ENCODE measurements at places on chromosomes 1 and 21. TPM values are rescaled to one million over a fixed set of nuclear protein-coding genes. Genes with fewer than 3 reads are reported as not detected.
A peak's percentile ranks its signal among the peaks of the same experiment; 100 is the strongest.

The MIXL1 gene
- not detected for total RNA-seq

The CRP gene
- total RNA-seq: not detected

The ELK4 gene
- 23.5 TPM for total RNA-seq

- DNase-seq: no peak
Measured at GRCh38 chr1:32830092-32830852, 12.8 kb downstream of the S100PBP start.

- DNase-seq: no peak
Measured at GRCh38 chr1:200317236-200317635, 92.6 kb downstream of the ZNF281 start.

- DNase-seq: peak; percentile 54
Measured at GRCh38 chr1:110630839-110631663, 24.9 kb upstream of the KCNA2 start.

DNA sequence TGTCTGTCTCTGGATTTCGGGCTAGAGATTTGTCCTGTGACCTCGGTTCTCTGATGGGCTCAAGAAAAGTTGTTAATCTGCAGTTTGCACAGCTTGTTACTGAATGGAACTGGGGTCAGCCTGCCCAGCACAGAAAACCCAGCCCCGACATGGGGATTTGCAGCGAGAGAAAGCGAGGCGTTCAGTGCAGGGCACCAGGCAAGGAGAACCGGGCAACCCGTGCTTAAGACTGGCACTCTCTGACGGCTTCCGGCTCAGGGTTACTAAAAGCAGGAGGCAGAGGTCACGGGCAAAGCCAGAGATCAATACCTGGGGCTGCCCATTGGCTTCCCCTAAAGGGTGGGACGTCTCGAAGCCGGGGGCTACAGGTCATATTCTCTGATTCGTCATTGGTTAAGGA, 29.9 kb upstream of the COL6A1 start:
- no peak for DNase-seq

GRCh38 chr1:153180556-153180955, 22.7 kb upstream of the LELP1 start:
- DNase-seq: no peak

GRCh38 chr1:181777286-181777685, 284.2 kb downstream of the ZNF648 start:
- no peak for DNase-seq

DNA sequence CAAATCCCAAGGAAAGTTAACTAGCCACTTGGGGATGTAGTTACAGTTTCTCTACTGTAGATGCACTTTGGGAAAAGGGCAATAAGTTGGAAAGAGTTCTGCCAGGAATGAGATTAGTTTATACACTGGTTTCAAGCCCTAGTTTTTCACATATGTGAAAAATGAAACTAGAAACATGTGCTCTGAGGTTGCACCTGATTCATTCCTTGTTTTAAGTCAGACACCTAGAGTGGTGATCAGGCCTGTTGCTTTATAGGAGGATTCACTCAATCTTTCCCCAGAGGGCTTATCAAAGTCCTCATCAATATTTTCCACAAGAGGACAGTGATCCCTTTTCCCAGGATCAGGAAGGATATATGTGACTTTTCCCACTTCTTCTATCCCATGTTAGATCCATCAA, 515.9 kb upstream of the PKN2 start:
- no peak for DNase-seq

DNA sequence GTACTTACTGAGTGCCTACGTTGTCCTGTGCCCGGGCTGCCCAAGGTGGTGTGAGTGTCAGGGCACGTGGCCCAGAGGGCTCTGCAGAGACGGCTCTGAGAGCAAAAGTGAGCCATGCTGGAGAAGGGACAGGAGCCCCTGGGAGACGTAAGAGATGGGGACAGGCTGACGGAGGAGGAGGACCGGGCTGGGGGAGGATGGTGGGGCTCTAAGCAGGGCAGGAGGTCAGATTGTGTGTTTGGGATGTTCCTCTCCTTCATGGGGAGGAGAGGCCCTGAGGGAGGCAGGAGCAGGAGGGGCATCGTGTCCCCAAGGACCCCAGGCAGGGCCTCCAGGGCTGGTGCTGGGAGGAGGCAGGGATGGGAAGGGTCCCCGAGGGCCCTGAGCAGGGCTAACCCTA, 158.9 kb downstream of the PCBP3 start:
- no peak for DNase-seq

GRCh38 chr1:156437037-156437867, 63.3 kb downstream of the MEF2D start:
- DNase-seq: no peak

- DNase-seq: no peak
Measured at GRCh38 chr1:36866169-36866814, 168.0 kb downstream of the GRIK3 start.

DNA sequence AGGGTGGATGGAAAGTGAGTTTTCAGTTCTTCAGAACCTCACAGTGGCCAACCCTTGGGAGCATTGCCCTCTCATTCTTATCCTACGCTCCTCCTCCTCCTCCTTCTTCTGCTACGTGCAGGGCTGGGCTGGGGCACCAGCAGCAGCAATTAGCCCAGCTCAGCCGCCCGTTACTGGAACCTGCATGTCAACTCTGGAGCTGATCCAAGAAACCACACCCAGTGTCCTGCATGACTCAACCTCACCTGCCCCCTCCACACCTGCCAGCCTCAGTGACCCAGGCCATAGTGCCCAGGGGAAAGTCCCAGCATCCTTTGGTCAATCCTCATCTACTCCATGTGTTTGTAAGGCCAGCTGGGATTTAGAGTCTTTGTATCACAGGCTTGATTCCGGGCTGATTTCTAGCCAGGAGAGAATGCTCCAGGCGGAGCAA, 12.6 kb downstream of the ELF3 start:
- DNase-seq: no peak

DNA sequence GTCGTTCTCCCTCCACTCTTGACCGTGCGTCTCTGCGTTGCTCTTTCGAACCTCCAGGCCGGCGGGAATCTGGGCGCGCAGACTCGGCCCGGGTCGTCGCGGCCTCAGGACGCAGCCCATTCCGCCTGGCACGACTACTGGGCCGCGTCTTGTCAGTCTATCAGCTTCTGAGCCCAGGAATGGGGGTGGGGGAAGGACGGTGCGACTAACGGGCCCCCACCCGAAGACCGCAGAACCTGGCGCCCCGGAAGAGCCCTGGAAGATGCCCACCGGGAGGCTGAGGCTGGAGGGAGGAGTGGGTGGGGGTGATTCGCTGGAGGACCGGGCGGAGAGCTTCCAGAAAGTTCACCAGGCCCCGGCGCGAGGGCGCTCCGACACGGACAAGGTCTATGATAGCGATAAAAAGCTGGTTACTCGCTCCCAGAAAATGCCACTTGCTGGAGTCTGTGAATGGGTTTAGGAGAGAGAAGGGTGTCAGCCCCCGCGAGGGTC, 1.7 kb upstream of the DMRTA2 start:
- no peak for DNase-seq

DNA sequence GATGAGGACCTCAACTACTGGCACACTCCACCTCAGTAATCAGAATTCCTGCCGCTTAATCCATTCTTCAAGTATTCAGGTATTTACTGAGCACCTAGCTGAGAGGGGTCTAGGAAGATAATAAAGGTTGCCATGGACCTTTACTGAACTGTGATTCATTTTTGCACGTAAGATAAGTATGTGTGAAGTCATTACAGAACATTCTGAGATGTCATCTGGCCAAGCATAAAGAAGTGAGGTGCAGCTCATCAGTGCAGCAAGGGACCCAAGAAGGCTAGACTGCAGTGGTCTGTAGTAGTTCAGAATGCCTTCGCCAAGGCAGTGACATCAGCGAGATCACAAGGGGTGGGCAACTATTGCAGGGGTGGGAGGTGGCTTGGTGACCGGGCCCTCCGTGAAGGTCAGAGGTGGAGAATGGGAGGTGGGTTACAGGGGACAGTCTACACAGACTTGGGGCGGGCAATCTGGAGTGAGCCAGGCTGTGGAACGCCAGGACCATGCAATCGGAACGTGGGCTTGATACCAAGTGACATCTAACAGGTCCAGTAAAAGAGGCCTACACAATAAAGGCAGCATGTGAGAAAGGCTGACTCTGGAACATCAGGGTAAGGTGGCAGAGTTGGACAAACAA, 107.4 kb downstream of the SLC45A1 start:
- no peak for DNase-seq

Measured in fibroblast of villous mesenchyme (primary cell).